Activated CD4-positive, alpha-beta memory T cell treated with anti-CD3 and anti-CD28 coated beads for 36 hours (primary cell): ENCODE measurements at places on chromosomes 3 and 15.
A peak's percentile ranks its signal among the peaks of the same experiment; 100 is the strongest.

DNA sequence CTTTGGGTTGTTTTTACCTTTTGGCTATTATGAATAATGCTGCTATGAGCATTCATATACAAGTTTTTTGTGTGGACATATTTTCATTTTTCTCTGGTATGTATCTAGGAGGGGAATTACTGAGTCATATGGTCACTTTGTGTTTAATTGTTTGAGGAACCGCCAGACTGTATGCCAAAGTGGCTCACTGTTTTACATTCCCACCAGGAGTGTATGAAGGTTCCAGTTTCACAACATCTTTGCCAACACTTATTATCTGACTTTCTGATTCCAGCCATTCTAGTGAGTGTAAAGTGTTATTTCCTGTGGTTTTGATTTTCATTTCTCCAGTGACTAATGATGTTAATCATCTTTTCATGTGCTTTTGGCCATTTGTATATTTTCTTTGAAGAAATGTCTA lies 51.8 kb downstream of the CMTM7 start:
- no peak for DNase-seq

GRCh38 chr3:12662593-12663400 lies 1.1 kb downstream of the RAF1 start:
- peak; percentile 49 for DNase-seq

- DNase-seq, result no peak
Measured at GRCh38 chr3:39415983-39416382, 9.5 kb downstream of the RPSA start.

DNA sequence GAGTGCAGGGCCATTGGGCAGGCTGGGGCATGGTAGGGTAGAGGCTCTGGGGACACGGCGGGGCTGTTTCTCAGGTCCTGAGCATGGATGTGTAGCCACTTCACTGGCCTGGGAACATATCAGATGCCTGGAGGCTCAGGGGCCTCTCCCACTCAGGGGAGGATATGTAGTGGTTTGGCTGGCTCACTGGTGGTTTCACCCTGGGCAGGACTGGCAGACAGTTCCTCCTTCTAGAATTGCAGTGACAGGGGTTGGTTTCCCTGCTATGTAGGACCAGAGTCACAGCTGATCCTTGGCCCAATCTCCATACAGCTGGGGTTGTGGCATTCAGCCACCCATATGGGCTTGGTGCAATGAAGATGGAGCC lies 4.8 kb upstream of the ARHGAP31 start:
- DNase-seq, result no peak

- no peak for DNase-seq
Measured at GRCh38 chr15:78023865-78024518, 53.5 kb downstream of the TBC1D2B start.

- DNase-seq, result no peak
Measured at GRCh38 chr3:129461022-129461421, 21.0 kb downstream of the IFT122 start.

DNA sequence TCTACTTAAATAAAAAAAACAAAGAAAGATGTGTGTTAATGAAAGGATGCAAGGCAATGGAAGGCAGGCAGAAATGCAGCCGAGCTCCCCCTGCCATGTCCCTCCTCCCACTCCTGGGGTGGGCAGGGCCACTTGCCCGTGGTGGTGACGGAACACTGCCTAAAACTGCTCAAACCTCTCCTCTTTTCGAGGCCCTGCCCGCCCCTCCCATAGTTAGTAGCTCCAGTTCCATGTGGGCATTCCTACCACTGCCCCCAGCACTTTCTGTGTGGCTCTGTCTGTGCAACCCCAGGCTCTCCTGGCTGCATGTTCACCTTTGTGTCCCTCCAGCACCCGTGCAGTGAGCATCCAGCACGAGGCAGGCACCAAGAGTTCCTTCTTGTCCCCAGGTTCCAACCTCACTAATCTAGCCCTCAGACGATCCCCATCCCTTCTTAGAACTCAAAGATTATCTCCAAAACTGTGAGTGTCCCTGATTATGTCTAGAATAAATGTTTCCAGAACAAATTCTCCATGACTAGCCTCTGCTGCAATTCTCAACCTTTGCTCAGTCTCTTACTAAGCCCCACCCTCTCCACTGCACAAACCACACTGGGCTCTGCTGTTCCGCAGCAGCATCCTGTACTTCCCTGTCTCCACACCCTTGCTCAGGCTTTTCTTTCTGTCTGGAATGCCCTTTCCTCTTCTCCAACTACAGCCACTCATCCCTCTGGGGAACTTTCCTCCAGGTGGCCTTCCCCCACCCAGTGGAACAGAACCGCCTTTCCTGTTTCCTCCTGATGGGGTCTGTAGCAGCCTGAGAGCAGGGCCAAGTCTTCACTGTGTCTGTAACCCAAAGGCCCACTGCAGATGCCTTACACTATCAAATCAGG lies 32.6 kb upstream of the SPTBN5 start:
- no peak for DNase-seq

DNA sequence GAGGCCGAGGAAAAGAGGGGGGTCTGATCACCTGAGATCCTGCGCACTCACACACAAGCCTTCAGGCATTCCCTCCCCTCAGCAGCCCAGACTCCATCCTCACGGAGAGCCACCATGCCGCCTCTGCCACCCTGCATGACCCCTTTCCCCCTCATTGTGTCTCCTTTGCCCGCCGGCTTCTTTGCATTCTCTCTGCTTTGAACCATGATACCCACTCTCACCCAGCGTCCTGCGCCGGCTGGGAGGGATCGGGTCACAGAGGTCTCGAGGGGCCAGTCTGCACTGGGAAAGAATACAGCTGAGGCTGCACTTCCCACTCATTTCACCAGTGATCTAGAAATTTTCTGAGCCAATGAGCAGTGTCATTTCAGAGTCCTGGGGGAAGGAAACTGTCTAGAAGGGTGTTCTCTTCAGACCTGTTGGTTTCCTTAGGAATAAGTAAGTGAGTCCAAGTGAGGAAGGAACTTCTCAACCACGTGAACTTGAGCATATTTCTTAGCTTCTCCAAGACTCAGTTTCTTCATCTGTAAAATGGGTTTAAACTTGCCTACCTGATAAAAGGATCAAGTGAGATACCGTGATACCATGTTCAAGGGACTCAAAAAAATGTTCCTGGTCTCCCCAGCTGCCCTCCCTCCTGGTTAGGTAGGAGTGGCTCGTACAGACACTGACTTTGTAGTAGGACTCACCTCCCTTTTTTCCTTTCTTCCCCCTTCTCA lies 96.7 kb downstream of the TOP2B start:
- no peak for DNase-seq

GRCh38 chr15:39078026-39078425 lies 502.9 kb upstream of the THBS1 start:
- DNase-seq, result no peak

DNA sequence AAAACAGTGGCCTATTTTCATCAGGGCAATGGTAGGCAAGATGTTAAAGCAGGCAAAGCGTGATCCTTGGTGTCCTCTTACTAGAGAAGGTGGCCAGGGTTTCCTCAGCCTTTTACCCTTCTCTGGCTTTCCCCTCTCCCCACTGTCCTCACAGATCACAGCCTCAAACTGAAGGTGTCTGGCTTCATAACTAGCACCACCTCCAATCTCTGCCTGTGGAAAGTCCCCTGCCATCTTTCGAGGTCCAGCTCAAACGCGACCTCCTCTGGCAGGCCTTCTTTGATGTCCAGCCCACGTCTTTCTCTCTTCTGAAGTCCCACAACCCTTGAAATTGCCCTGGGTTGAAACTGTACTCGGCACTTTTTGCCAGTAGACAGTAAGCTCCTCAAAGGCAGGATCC lies 35.9 kb downstream of the CYP19A1 start:
- DNase-seq, result no peak

GRCh38 chr3:197353867-197354567 lies 55.6 kb upstream of the DLG1 start:
- DNase-seq, result no peak

DNA sequence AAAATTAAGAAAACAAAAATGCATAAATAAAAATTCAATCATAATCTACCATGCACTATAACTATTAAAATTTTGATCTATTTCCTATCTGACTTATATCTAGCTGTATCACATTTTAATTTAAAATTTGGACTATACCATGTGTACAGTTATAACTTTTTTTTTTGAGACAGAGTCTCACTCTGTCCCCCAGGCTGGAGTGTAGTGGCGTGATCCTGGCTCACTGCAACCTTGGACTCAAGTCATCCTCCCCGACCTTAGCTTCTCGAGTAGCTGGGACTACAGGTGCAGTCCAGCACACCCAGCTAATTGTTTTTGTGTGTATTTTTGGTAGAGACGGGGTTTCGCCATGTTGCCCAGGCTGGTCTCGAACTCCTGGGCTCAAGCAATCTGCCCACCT lies 119.9 kb downstream of the ADAM10 start:
- DNase-seq, result no peak

- no peak for DNase-seq
Measured at GRCh38 chr15:75817138-75817935, 25.9 kb upstream of the UBE2Q2 start.

- DNase-seq, result no peak
Measured at GRCh38 chr3:47580481-47580880, 1.8 kb upstream of the CSPG5 start.

- DNase-seq, result no peak
Measured at GRCh38 chr3:14843321-14843720, 24.6 kb downstream of the FGD5 start.

DNA sequence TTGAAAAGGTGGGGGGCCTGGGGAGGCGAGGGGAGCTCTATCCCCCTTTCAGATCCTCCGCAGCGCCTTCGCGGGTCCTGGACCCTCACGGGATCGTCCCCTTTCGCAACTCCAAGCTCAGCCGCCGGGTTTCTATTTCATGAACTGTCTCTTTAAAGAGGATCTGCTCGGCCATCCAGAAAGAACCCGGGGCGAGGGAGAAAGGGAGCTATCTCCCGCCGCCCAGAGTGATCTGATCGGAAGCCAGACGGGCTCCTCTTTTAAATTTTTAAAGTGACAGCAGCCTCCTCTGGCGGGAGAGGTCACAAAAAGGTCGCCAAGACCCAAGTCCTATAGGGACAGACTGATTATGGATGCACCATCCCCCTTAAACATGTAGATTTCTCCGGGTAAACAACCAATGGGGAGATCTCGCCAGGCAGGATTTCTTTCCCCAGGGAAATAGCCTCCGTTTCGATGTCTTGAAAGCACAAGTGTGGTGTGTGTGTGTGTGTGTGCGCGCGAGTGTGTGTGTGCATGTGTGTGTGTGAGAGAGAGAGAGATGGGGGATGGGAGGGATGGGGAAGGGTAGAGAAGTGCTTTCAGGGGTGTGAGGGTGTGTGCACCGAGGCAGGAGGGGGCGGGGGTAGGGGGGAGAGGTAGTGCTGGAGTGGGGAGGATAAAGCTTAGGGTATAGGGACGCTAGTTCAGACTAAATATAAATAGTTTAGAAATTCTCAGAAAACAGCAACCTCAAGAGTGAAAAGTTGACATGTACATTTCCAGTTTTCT lies 516.1 kb downstream of the MECOM start:
- peak; percentile 11 for DNase-seq

DNA sequence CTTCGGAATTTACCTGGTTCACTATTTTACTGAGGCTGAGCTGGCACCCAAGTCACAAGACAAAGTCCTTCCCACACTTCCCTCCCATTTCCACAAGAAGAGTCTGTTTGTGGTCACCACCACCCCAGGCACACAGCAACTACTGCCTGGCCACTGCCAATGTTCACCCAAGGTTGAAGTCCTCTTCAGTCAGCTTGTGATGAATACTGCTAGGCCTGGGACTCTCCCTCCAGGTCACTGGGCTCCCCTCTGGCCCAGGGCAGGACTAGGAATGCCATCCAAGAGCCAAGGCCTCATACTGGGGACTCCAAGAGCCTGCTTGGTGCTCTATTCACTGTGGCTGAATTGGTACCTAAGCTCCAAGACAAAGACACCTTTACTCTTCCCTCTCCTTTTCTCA lies 30.4 kb upstream of the COLQ start:
- no peak for DNase-seq

GRCh38 chr15:98794211-98794610 lies 145.9 kb downstream of the IGF1R start:
- no peak for DNase-seq

GRCh38 chr3:27559835-27560234 lies 75.7 kb upstream of the SLC4A7 start:
- DNase-seq, result no peak

DNA sequence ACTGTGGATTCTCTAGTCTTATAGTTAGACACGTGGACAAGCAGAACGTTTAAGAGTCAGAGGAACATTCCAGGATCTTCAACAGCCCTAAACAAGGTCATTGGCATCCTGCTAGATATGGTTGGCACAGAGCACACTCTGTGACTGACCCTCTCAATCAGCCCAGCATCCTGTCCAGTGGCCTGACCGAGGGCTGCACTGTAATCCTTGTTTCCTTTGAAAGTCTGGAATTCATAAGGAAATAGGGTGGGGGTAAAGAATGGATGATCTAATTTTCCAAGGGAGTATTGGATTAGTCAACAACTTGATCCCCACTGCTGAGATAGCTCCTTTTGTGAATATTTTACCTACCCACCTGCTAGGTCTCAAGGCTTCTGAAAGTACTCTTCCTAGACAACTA lies 94.5 kb upstream of the DLG1 start:
- DNase-seq, result no peak

- no peak for DNase-seq
Measured at GRCh38 chr15:56341201-56341600, 24.0 kb upstream of the TEX9 start.

DNA sequence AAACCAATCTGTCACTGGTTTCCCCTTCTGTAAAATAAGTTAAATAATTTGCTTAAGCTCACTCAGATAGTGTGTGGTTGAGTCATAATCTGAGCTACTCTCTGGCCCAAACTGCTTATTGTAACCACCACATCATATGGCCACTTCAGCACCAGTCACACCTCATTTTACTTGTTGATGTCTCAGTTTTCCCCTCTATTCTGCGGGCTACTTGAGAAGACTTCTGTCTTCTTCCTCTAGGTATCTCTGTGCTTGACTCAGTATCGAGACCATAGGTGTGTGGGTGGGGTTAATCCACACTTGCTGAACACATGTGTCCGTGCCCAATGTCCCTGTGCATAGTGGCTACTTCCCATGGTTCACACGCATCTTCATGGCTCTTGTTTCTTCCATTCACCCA lies 32.9 kb downstream of the CRYGS start:
- DNase-seq, result peak; percentile 55

DNA sequence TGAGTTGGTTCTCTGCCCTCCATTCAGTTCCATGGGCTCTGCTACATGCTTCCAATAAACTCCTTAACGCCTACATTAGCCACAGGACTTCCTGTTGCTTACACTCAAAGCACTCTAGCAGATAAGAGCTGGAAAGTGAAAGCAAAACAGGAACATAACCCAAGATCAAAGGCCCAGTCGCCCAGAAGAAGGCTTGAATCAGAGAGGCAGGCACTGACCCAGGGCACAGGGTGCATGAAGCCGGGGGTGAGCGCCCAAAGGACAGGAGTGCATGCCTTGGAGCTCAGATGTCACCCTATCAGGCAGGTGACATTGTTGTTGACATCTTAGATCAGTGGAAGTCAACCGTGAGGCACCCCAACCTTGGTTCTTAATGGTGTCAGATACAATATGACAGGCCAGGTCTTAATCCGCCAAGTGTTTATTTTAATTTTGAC lies 235.1 kb downstream of the UACA start:
- DNase-seq, result peak; percentile 79
